Esophagus muscularis mucosa (tissue), 4 donors: ENCODE measurements at places on chromosomes 5 and 9.

DNA sequence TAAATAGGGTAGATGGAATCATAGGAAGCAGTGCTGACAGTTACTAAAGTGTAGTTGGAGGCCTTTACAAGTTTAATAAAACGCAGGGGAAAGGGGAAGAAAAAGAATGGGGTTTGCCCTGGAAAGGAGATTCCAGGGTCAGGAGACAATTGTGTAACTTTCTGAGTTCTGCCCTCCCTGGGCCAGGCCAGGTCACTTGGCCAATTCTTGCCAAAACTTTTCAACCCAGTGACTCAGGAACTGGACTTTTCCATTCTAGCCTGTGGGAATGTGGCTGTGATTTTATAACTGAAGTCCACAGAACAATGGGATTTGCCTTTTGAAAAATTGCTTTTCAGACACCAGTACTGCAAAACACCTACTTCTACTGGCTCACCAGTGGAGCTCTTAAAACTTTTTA lies 289.8 kb upstream of the ANKRD55 start:
- no peak for DNase-seq

GRCh38 chr9:116576386-116576785 lies 110.7 kb upstream of the TRIM32 start:
- DNase-seq = no peak

DNA sequence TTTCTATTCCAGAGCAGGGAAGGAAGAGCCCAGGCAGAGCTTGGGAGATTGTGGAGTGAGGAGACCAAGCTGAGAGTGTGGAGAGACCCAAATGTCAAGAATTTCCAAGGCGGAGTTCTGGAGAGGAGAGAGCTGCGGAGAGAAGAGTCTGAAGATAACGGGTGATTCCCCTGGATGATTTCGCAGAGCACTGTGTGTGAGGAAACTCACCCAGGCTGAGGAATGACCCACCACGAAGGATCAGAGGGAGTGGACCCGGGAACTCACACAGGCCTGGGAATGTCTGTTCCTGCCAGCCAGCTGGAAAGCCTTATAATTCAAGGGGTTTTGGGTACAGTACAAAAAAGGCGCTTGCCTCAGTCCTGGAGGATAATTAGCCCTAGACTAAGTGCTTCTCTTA lies 94.2 kb downstream of the WNK2 start:
- DNase-seq = peak; percentile 70

DNA sequence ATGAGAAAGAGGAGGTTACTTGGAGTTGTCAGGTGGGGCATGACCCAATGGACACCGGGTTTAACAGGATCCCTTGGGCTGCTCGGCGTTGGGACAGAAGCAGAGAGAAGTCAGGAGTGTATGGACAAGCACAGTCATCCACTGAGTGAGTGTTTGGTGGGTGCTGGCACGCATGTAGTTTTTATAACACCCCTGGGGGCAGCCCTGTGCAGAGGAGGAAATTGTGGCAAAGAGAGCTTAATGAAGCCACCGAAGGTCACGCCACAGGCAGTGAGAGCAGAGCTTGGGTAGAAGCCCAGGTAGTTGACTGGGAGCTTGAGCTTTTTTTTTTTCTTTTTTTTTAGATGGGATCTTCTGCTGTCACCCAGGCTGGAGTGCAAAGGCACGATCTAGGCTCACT lies 43.2 kb upstream of the IER5L start:
- no peak for DNase-seq

- no peak for DNase-seq
Observed at GRCh38 chr5:1593903-1594356, 70.2 kb upstream of the LPCAT1 start.

GRCh38 chr5:110476164-110476563 lies 250.3 kb downstream of the TMEM232 start:
- no peak for DNase-seq

GRCh38 chr5:50962934-50963872 lies 296.8 kb downstream of the PARP8 start:
- DNase-seq = no peak
